ENCODE measurements at places on chromosomes 4 and X.

- DNase-seq = no peak
These were observed 51.5 kb downstream of the DHRSX start for GRCh38 chrX:2449135-2449886.

- peak; percentile 22 for DNase-seq
These were observed 618 bp downstream of the RBBP7 start for GRCh38 chrX:16869393-16870094.

DNA sequence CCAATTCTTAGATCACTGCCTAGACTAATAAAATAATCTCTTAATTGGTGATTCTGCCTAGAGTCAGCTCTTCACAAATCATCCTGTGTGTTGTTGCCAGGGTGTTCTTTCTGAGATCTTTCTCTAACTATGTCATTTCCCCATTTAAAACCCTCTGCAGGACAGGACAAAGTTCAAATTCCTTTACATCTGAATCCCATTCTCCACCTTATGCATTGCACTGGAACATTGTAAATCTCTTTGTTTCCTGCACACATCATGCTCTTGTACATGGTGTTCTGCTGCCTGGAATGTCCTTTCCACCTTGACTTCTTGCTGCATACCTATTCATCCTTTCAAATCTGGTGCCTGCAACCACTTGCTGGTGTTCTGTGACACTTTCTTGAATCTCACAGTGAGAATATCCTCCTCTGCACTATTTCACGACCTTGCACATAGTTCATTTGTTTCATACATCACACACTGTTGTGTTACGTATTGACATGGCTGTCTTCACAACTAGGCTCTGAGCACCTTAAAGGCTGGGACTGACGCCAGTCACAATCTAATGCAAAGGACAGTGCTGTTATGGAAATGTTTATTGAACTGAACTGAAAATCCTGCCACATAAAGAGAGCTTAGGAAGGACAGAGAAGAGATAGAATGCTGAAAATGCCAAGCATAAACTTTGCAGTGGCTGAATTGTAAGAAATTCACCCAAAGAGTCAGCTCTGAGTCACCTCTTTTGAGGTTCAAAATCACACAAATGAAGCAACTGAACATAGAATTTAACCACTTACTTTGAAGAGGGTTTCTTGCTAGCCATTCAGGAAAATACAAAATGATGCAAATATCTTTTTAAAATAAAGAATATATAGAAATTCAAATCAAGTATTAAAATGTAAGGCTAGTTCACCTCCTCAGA is 26.4 kb upstream of the SMIM14 start:
- no peak for DNase-seq

DNA sequence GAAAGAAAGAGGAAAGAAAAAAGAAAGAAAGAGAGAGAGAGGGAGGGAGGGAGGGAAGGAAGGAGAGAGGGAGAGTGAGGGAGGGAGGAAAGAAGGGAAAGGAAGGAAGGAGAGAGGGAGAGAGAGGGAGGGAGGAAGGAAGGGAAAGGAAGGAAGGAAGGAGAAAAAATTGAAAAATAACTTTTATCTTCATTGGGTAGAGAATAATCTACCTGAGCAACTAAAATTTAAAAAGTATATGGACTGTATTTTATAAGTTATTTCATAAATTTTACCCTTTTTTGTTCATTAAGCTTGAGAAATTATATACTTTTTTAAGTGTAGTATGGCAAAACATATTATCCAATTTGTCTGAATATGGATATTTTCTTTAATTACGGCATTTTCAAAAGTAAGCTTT is 32.0 kb downstream of the ARSJ start:
- DNase-seq = no peak

DNA sequence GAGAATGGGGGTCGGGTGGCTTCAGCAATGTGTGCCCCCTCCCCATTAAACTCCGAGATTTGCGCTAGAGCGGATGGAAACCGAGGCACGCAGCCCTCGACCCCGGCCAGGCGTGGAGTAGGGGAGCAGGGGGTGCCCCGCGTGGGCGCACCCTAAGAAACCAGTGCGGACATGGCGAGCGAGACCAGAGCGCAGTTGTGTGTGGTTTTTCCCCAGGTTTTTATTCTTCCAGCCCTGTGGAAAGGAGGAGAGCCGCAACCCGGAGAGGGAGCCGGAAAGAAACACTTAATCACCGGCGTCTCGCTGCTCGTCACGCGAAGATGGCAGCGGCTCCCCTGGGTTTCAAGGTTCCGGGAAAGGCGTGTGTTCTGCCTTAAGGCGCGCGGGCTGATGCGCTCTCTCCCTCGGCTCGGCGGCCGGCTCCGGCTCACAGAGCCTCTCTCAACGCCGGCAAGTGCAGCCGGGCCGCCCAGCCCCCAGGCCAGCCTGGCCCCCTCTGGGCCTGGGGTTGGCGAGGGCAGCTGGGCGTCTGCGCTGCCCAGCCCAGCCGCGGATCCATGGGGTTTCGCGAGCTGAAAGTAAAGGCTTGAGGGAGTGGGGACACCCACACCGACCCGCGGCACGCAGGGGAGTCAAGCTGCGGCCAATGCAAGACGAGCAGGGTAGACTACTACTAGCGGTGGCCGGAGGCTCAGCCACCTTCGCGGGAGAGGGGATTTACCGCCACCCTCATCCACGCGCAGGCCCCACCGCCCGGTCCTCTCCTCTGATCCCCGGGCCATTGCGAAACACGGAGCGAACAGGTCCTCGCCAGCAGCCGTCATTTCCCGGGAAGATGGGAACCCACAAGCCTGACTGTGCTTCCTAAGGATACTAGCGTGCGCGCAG is 74.0 kb upstream of the BCOR start:
- DNase-seq = no peak

GRCh38 chr4:8220661-8221450 is 21.8 kb downstream of the SH3TC1 start:
- DNase-seq = no peak

Data from stimulated activated CD4-positive, alpha-beta T cell treated with anti-CD3 and anti-CD28 coated beads, Interleukin-2, amount 100 ng/mL, for 4 hours (primary cell).